ENCODE measurements at places on chromosomes 2 and 18. TPM values are rescaled to one million over a fixed set of nuclear protein-coding genes. Genes with fewer than 3 reads are reported as not detected.

The DCDC2C gene
- not detected for total RNA-seq

The TET3 gene
- total RNA-seq: 2.9 TPM

The REEP1 gene
- total RNA-seq: 4.1 TPM

GRCh38 chr2:156466739-156467405 is 30.7 kb downstream of the GPD2 start:
- no peak for DNase-seq

GRCh38 chr2:65053199-65053598 is 3.0 kb upstream of the CEP68 start:
- no peak for DNase-seq

- DNase-seq: no peak
These were observed 37.9 kb downstream of the LYPD1 start for GRCh38 chr2:132632000-132632649.

DNA sequence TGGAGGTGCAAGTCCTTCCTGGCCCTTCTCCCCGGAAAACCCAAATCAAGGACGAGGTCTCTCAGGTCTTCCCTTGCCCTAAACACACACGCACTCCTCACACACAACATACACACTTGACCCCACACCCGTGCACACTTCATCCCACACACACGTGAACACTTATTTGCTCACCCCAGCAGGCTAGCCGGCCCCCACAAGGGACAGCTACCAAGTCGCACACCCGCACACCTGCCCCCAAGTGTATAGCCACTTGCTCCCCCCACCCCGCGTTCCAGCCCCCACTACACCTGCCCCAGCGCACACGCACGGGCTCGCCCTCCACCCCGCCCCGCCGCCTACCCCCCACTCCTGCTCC is 359 bp downstream of the TGFBRAP1 start:
- no peak for DNase-seq

- no peak for DNase-seq
These were observed 155.9 kb downstream of the WDPCP start for GRCh38 chr2:63432373-63432772.

DNA sequence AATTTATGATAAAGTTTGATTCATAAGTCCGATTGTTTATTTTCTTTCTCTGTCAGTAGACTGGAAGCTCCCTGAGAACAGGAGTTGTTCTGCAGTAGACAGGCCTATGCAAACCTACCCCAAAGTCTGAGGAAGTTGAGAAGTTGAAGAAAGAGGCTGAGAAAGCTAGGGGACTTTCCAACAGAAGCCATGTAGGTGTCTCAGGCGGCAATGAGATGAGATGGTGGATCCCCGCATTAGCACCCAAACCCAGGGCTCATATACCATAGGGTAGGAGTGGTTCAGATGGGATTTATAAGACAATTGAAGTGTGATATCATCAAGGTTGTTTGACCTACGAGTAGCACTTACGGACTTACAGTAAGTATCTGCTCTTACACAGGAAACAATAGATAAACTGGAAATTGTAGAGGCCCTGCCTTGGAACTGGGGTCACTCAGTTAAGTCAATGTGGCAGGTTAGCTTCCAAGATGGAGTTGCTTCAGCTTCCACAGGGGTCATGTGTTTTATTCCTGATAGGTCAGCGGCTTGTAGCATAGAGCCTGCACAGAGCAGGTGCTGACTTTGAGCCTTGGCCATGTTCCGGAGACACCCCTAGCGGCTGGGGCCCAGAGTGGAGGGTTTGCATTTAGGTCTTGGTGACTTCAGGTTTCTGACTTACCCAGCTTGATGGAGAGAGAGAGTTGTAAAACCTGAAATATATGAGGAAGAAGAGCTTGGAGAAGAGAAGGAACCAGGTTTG is 2.3 kb upstream of the PSD4 start:
- DNase-seq: no peak

DNA sequence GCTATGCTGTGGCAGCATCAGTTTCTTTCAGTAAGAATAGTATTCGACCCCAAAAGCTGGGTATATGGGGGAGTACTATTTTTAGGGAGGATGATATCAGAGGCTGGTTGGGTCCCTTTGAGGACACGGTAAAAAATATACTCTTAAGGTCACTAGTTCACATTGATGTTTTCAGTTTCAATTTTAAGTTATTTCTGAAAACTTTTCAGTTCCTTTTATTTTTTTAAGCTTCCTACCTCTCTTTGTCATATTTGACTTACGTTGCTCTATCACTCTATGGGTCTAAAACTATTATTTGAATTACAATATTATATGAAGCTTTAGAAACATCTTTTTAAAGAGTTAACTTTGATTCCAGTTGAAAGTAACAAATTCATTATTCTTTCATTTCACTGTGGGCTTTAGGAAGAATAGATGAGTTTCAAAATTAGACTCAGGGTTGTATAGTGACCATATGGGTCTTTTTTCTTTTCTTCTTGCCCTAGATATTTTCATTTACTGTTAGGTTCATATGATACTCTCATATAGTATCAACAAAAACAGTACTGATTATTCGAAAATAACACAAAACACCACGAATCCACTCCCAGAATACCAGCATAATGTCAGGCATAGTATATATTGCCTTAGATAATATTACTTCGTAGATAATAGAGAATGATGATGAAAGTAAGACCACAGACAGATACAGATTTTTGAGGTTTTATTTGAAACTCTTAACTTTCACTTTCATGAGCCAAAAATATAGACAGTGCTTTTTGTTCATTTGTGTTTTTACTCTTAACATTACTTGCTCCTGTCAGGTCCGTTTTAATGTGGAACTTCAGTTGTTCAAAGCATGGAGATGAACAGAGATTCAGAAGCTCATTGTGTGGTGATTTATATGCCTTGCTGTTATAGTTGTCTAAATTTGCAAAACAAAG is 9.8 kb downstream of the RMDN2 start:
- no peak for DNase-seq

- peak; percentile 59 for DNase-seq
These were observed 57.6 kb downstream of the ITGB6 start for GRCh38 chr2:160142472-160142871.

All from Daoy (cell line).